NCI-H1092 (cell line): ENCODE measurements at places on chromosomes 2 and 18.
A peak's percentile ranks its signal among the peaks of the same experiment; 100 is the strongest.

GRCh38 chr2:236576087-236576486 lies 6.5 kb downstream of the ACKR3 start:
- DNase-seq = no peak

DNA sequence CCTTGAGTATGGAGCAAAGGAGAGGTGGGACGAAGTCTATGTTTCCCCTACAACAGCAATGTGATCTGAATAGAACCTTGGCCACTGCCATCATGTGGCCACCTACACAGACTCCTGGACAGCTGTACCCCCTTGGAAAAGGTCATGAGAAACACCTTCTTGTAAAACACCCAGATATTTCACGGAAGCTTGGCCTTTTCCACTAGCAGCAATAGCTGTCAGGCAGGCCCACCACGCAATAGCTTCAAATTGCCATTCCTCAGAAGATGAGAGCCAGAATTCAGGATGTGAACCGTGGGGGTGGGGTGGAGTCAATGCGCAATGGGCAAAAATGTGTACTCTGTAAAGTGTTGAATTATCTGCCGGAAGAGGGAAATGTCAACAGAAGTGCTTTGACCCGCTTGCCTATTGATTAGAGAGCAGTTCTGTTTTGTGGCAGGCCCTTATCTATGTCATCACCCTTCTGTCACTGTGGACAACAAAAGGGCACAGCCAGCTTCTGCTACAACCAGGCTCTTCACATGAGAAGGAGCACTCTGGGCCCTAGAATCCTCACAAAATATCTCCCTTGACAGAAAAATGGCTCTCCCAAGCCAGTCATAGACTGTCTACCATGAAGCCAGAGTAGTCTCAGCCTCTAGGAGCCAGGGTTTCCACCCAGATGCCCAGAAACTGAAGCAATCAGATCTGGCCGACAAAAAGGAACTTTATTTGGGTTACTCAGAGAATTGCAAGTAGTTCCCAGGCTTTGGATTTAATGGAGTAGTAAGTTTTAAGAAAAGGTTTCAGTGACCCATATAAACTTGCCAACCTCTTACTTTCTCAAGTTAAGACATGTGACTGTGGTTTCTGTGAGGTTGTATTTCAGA lies 9.5 kb downstream of the INPP1 start:
- DNase-seq = peak; percentile 44

DNA sequence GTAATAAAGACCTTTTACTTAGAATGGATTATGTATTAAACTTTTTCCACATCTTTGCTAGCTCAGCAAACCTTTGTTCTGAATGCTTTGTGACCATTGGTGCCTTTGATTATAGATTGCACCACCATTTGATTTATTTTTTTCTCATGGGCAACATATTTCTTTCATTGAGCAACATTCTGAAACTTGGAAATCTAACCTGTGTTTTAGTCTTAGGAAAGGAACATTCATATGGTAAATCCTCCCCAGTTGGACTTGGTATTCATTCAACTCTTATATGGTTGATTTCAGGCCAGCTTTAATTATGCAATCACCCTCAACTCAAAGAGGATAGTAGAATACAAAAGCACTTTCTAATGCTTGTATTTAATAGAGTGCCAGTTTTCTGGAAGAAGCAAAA lies 1077.9 kb upstream of the ZEB2 start:
- DNase-seq = no peak

- DNase-seq = no peak
Observed at GRCh38 chr2:47299555-47299954, 103.4 kb upstream of the MSH2 start.

- no peak for DNase-seq
Observed at GRCh38 chr18:22858121-22858520, 75.0 kb upstream of the RBBP8 start.

DNA sequence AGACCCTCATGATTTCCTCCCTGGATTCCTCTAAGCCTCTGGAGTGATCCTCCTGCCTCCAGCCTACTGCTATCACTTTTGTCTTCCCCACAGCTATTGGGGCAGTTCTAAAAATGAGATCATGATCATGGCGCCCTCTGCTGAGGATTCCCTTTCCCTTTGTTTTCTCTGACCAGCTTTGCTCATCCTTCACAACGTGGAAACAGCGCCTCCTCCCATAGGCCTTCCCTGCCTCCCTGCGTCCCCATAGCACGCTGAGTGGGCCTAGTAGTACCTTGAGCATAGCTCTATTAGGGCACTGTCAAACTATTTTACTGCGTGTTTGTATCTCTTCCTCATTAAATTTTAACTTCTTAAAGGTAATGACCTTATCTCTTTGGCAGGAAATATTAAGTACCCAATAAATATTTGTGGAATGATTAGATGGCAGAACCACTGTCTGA lies 207.0 kb upstream of the FANCL start:
- DNase-seq = peak; percentile 77

GRCh38 chr2:25259737-25260124 lies 82.0 kb downstream of the DNMT3A start:
- no peak for DNase-seq

GRCh38 chr2:207952564-207953345 lies 72.6 kb downstream of the PLEKHM3 start:
- no peak for DNase-seq

DNA sequence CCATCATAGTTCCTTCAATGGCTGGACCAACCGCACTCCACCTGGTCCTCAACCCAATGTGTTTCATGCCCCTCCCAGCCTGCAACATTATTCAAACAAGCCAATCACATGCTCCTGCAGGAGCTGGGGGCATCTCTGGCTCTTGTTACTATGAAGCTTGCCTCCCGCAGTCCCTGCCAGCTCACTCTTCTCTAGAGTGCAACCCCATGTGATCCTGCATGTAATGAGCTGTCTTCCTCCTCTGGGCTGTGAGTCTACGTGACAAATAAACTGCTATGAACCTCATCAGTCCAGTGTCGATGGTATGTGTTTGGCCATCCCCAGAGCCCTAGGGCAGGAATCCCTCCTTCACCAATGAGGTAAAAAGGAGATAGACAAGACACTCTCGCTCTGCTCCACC lies 15.8 kb upstream of the BOD1L2 start:
- no peak for DNase-seq
